ENCODE measurements at places on chromosomes 2 and 18.

DNA sequence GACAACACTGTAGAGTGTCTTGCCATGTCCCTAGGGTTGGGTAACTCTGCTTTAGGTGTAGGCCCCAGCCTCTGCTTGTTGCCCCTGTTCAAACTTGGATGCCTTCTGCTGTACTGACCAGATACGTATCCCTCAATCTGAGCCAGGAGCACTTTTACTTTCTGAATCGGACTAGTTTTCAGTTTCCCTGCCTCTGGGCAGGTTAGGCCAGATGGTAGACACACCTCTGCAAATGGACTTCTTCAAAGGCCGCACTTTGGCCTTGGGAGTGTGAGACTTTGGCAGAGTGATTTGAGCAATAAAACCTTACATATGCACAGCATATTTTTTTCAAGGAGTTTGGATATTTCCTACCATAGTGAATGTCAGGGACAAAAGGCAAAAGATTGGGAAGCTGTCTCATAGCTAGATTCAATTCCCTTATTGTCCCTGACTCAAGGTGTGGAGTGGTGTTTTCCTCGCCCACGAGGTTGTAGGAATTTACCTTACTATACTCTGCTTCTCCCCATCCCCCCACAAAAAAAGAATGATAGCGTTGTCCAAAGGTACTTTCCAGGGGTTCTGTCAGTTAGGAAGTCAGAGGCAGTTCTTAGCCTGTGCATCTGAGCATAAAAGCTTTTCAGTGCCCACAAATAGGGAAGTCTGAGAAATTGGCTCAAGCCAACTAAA lies 15.3 kb upstream of the PARD3B start:
- no peak for DNase-seq

DNA sequence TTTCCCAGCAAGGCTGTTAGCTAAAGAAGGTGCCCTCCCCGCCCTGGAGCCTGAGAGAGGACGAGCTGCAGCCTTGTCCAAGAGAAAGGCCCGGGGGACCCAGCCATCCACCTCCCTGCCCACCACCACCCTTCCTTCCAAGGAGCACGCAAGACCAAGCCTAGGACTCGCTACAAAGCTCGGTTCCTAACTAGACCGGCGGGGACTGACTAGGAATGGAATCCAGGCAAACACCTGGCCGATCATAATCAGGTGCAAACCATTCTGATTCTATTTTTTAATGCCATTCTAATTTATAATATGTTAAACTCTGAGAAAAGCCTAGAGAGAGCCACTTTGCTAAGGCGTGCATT lies 19.7 kb upstream of the TUBB6 start:
- DNase-seq = no peak

DNA sequence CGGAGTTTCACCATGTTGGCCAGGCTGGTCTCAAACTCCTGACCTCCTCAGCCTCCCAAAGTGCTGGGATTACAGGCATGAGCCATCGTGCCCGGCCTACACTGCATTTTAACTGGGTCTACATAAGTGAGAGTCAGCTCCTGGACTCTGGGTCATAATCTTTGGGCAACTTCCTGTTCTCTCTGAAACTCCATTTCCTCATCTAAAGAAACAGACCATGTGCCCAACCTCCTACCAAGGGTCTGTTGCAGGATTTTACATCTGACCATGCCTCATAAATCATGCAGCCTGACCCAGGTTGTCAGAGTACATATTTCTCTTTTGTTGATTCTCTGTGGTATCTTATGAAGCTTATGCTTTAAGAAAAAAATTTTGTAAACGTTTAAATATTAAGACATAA lies 280.4 kb downstream of the ALPK2 start:
- no peak for DNase-seq

GRCh38 chr18:7172611-7173010 lies 55.0 kb upstream of the LAMA1 start:
- no peak for DNase-seq

DNA sequence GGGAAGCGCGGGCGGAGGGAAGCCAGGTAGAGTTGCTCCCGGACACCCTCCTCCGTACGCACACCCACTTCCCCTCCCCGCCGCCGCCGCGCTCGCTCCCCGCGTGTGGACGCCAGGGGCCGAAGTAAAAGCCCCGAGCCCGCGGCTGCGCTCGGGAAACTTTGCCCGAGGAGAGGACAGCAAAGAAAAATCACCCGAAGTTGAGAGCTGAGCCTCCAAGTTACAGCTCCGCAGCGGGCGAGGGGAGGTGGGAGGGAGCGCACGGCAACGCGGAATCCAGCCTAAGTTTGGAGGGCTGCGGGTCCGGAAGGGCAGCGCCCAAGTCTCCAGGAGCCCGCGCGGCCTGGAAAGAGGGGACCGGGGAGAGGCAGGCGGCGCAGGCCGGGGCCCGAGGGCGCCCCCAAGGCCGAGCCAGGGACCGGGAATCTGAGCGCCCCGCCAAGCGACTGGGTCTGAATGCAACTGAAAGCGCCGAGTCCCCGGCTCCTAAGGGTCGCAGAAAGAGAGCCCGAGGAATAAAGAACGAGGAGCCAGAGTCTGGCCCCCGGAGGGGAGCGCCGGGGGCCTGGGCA lies 706 bp upstream of the BCL11A start:
- DNase-seq = peak; percentile 80

- DNase-seq = no peak
Measured at GRCh38 chr2:130388221-130388907, 32.5 kb downstream of the PTPN18 start.

DNA sequence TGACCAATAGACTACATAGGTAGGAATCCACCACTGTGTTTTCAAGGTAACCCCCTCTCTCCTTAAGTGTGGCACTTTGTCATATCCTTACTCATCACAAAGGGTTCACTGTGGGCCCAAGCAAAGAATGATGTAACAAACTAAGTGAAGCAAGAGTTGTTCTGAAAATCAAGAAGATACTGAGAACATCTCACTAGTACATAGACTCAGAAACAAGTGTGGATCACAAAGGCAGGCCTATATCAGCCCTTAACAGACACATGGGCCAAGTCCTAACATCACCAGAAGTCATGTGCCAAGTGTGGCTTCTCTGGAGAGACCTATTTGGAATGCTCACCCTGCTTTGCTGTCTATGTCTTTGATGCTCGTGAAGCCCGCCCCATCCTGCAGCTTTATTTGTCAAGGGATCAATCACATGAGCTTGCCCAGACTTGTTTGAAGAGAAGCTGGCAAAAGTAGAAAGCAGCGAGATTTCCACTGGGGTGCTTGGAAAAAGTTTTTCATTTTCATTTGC lies 131.2 kb upstream of the TTC39C start:
- DNase-seq = no peak

DNA sequence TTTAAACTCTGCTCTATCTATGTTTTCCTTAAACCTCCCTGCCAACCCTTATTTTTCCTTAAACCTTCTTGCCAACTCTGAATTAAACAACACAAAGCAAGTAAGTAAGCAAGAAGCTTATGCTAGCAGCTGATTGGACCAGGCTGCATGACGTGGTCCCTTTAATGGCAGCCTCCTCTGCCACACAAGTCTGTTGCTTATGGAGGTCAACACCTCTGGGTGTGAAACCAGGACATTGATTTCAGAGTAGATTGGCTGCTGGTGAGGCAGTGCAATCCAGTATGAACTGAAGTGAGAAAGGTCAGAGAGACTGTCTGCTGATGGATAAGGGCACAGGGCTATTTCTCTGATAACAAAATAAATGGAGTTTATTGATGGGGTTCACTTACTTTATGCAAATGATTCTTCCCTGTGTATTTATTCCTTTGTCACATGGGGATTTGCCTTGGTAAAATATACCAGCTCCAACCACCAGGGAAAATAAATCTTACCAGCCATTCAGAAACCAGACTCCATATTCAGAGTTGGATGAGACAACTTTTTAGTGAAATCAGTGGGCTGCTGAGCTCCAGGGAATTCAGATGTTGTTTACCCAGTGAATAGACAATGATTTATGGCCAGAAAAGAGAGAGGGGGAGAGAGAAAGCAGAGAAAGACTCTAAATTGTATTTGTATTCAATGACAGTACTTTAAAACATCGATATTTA lies 112.2 kb upstream of the NCKAP5 start:
- no peak for DNase-seq

DNA sequence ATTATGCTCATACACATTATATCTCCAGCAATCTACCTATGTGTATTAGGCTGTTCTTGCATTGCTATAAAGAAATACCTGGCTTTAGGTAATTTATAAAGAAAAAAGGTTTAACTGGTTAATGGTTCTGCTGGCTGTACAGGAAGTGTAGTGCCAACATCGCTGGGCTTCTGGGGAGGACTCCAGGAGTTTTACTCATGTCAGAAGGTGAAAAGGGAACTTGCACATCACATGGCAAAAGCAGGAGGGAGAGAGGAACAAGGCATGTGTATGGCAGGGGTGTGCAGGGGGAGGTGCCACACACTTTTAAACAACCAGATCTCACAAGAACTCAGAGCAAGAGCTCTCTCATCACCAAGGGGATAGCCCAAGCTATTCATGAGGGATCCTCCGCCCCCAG lies 715.4 kb upstream of the ZEB2 start:
- no peak for DNase-seq

DNA sequence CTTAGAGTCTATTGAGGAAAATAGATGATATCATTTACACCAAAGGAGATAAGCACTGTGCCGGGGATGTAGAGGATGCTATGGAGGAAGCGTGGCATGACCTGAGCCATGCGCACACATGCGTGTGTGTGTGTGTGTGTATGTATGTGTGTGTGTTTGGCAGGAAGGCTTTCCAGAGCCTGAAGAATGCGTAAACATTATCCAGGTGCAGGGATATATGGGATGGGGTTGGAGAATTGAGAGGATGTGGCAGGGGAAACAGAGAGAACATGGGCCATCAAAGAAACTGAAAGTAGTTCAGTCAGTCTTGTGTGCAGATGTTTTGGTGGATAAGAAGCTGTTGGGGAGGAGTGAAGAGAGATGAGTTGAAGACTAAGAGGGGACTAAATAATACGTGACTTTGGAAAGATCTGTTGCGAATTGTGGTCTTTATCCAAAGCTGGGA lies 9.3 kb upstream of the STAT1 start:
- no peak for DNase-seq

GRCh38 chr2:30716123-30716900 lies 90.9 kb downstream of the CAPN13 start:
- DNase-seq = no peak

- DNase-seq = no peak
Measured at GRCh38 chr2:55843096-55843993, 80.2 kb downstream of the EFEMP1 start.

- DNase-seq = no peak
Measured at GRCh38 chr2:226274143-226274542, 525.5 kb downstream of the IRS1 start.

- DNase-seq = no peak
Measured at GRCh38 chr18:10060469-10060782, 146.6 kb downstream of the VAPA start.

DNA sequence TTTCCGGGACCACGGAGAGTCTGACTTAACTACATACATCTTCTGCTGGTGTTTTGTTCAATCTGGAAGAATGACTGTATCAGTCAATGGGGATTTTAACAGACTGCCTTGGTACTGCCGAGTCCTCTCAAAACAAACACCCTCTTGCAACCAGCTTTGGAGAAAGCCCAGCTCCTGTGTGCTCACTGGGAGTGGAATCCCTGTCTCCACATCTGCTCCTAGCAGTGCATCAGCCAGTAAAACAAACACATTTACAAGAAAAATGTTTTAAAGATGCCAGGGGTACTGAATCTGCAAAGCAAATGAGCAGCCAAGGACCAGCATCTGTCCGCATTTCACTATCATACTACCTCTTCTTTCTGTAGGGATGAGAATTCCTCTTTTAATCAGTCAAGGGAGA lies 23.1 kb downstream of the ICOS start:
- no peak for DNase-seq

DNA sequence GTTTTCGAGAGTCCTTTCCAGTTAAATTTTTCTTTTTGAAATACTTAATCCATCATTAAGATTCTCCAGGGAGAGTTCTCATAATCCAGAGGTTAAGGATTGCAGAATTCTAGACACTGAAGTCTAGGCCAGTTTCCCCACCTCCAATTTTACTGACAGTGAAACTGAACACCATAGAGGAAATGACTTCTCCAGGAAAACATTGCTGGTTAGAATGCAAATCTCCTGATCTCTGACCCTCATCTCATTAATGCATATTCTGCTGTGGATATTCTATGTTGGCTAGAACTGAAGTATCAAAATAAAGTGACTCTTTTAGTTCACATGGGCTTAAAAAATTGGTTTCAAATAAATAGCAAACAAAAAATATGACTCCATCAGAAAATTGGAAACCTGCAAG lies 105.8 kb upstream of the UGP2 start:
- no peak for DNase-seq

GRCh38 chr2:19722531-19722971 lies 179.2 kb downstream of the TTC32 start:
- DNase-seq = no peak

DNA sequence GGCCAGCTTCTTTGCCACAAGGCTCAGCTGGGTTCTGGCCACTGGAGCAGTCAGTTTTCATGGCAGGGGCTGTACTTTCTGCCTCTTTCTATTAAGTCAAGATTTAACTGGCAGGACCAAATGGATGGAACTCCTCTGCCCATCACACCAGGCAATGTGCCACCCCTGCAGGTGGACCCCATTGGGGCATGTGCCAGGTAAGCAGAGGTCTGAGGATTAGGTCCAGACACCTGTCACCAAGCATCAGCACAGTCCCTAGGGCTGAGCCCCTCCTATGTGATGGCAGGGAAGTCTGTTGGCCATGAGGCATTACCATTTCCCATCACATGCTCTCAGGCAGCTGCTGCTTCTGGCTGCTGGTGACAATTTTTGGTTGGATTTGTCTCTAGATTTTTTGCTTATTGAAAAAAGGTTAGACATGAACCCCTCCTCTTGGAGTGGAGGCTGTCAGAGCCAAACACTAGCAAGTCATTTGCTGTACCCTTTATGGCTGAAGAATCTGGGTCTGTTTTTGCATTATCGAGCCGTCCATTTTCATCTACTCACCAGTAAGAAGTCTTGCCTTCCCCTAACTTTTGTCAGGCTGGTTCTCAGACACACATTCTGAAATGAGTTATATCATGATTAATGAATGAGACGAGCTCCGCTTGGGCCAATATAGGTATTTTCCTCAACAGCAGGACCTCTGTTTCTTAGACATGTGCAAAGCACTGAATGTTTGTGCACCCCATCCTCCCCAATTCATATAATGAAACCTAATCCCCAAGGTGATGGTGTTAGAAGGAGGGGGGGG lies 328.0 kb downstream of the TSN start:
- DNase-seq = no peak

DNA sequence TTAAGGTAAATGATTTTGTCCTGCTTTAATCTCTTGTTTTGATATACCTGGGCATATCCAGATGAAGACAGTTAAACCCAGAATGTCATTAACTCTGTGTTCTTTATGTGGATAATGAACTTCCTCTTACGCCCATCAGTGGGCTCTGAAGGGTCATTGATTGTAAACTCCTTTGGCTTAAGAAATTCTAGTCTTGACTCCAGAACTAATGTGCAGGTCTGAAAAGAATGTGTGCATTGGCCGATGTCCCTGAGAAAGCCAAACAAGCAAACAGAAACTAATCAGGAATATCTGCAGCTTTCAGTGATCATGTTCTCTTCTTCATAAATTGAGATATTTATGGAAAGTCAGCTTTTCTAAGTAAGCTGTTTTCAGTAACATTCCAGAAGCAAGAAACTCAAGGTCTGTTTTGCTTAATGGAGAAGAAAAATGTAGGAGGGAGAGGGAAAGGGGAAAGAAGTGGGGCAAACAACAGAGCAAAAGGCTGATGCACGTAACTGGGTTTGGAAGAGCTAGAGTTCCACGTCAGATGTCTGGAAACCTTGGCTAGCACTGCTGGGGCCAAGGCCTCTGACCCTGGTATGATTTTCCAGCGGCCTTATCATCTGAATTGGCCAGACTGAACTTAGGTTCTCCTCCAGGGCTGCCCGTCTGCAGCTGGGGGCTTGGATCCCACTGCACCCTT lies 61.3 kb upstream of the FHL2 start:
- DNase-seq = no peak

- DNase-seq = no peak
Measured at GRCh38 chr2:36376992-36377738, 21.6 kb downstream of the CRIM1 start.

All from H1 (cell line).